ENCODE measurements at places on chromosomes 12 and 14. TPM values are rescaled to one million over a fixed set of nuclear protein-coding genes. Genes with fewer than 3 reads are reported as not detected.

Gene ACYP1
- total RNA-seq, result 40.2 TPM

- no peaks in the 10 kb centered on the region for H3K4me1 ChIP-seq
- H3K4me3 ChIP-seq, result no peak overlapping the region
- no peak for DNase-seq
- H3K27ac ChIP-seq, result no peak overlapping the region
- no peaks in the 10 kb centered on the region for H3K36me3 ChIP-seq
Observed at GRCh38 chr14:100888789-100889315, 14.7 kb downstream of the RTL1 start.

Gene TMEM253
- total RNA-seq, result not detected

Gene COPZ1
- 95.2 TPM for total RNA-seq

DNA sequence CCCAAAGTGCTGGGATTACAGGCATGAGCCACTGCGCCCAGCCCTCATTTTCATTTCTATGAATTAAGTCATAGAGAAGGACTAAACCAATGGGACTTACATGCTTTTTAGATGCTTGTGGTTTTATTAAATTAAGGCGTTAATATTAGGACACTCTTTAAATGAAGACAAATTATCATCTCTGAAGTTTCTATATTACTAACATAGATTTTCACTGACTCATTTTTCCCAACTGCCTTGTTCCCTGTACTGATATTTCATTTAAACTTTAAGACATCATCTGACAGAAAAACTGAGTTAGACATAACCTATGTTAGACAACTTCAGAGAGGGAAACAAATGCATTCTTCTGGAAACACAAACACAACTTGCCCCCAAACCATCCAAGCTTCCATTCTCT is 99.8 kb downstream of the BTG1 start:
- H3K27me3 ChIP-seq, result no peaks in the 10 kb centered on the region
- H3K36me3 ChIP-seq, result peaks cover 27% of the 10 kb centered on the region
- no peak for DNase-seq
- peaks cover 85% of the 10 kb centered on the region for H3K4me1 ChIP-seq
- peak overlapping the region; percentile 86 for H3K27ac ChIP-seq

Gene AKAP3
- total RNA-seq, result 2.8 TPM

Gene CISTR
- not detected for total RNA-seq

DNA sequence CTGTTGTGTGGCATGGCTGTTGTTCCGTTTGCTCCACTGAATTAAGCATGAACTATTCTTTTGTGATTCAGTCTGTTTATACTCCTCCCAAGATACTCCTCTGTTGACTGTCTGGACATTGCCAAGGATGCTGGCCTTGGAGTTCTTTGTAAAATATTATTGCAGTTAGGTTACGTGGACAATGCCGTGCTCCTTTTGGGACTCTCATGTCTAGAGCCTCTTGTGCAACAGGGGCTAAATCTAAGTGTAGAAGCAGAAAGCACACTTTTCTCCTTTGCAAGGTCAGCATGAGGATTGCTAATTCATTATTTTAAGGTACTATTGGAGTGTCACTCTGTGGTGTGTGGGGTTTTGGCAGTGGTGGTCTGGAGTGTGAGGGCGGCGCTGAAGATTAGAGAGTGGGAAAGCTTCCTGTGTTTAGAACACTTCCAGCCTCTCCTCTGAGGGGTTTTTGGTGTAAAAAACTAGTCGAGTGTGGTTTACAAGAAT is 125.4 kb downstream of the SAMD4A start:
- H3K36me3 ChIP-seq, result no peaks in the 10 kb centered on the region
- no peak for DNase-seq
- no peak overlapping the region for H3K4me3 ChIP-seq
- H3K4me1 ChIP-seq, result peaks cover 12% of the 10 kb centered on the region
- H3K27ac ChIP-seq, result no peak overlapping the region
- H3K27me3 ChIP-seq, result peaks cover 22% of the 10 kb centered on the region

DNA sequence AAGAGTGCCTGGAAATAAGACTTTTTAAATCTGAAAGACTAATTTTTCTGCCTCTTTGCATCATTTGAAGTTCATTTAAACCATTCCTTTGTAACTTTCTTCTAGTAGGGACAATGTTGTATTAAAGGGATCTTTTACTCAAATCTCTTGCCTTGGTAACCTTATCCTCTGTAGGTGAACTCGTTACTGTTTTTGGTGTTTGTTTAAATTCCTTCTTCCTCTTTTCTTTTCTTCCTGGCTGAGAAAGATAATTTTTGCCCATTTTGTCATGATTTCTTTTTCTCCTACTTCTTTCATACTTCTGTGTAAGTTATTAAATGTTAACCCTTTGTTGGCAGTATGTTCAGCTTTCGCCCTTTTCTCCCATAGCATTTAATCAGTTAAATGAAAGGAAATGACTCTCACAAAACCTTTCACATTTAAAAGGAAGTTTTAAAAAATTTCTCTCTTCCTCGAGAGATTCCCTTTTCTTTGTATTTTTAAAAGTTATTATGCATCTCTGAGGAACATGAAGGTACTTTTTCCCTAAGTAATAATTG is 10.3 kb downstream of the VEZT start:
- no peak overlapping the region for H3K4me3 ChIP-seq
- H3K27ac ChIP-seq, result peak overlapping the region; percentile 24
- no peaks in the 10 kb centered on the region for H3K27me3 ChIP-seq
- DNase-seq, result no peak
